ENCODE measurements at places on chromosomes 2 and 18.
A peak's percentile ranks its signal among the peaks of the same experiment; 100 is the strongest.

- no peak for DNase-seq
Measured at GRCh38 chr2:200099256-200099655, 143.9 kb downstream of the MAIP1 start.

- DNase-seq = no peak
Measured at GRCh38 chr2:115910270-115910669, 1467.8 kb downstream of the DPP10 start.

DNA sequence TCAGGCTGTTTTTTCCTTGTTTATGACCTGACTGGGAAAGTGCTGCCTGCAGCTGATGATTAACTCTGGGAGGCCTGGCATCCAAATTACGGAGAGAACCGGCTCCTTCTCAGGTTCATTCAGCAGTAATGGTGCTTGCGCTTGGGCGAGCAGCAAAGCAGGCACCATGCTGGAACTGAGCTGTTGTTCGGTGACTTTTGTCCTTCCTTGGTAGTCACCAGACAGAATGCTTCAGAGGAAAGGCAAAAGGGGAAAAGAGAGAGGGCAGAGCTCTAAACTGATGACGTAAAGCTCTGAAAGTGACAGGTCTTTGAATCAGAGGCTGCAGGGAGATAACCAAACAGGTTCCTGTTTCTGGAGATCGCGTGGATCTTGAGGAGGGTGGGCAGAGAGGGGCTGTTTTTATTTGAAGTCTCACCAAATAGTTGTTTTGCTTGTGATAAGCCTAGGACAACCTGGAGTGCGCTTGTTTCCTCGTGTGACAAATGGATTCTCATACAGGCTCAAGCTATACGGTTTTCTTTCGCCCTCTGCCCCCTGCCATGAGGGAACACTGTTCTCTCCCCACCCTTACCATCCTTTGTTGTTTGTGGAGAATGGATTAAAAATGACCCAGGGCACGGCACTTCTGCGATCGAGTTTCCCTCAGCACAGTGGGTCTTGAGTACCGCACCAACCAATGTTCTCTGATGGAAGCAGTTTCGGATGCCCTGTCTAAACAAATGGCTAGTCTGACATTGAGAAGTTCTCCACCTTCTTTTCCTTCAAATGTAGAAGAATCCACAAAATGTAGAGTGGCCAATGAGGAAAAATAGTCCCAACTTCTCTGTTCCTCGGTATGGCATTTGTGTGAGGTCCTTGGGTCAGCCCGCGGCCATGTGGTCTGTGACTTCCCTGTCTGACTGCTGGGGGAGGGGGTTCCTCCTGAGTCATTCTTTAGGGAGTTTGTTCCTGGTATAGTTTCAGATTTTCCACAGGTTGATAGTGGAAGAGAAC is 1.3 kb downstream of the RASGRP3 start:
- no peak for DNase-seq

- DNase-seq = no peak
Measured at GRCh38 chr18:79508565-79509535, 113.1 kb downstream of the NFATC1 start.

DNA sequence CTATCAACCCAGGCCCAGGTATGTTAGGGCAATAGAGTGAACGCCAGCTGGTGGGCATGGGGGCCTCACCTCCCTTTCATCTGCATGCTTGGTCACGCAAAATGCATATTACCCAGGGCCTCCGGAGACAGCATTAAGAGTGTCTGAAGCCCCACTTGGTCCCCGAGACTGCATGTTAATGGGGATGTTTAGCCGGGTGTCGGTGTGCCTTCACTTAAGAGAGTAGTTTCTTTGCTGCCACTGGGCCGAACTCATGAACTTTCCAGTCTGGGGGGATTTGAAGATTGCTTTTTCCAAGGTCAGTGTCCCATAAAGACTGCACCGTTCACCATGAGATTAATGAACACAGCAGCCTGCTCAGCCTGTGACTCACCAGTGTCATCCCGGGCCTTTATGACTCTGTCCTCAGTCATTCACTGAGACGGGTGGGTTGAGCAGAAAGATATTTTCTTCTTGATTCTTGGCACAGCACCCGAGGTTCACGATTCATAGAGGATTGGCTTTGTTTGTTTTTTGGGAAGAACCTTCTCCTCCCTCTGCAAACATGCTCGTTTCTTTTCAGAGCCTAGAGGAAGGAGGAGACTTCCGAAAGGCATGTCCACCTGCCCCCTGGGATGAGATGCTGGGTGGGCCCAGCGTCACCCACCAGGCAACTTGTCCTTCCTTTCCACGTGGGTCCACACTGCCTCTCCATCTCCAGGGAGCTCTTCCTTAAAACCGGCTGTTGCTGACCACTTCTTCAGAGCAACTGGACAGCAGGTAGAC is 199.1 kb downstream of the GLI2 start:
- DNase-seq = peak; percentile 97

GRCh38 chr2:83565626-83566025 is 893.5 kb downstream of the SUCLG1 start:
- no peak for DNase-seq

GRCh38 chr2:209821806-209822205 is 50.2 kb downstream of the UNC80 start:
- DNase-seq = no peak

- no peak for DNase-seq
Measured at GRCh38 chr2:200767111-200767885, 44.4 kb upstream of the BZW1 start.

- DNase-seq = no peak
Measured at GRCh38 chr18:48565105-48565504, 26.3 kb downstream of the CTIF start.

DNA sequence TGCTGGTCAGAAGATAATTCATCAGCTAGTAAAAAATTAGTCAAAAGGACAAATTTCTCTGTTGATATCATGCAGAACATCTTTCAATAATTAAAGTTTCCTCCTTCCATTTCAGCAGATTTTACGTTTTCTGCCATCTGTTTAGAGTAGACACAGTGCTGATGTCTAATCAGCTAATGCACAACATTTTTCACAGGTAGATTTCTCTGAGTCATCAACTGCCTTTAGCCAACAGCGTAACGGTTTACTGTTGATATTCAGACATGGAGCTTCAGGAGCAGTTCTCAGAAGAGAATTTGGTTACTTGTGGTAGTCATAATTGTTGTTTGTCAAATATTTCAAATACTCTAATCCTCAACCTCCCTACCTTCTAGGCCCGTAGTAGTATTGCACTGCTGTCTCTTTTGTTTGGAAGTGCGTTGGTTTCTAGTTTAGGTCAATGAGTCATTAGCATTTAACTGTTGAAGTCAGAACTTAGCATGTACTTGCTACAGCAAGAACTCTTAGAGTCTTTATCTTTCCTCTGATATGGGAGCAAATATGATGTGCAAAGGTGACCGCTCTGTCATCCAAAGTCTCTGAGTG is 86.8 kb upstream of the TFPI start:
- no peak for DNase-seq

GRCh38 chr2:212465456-212465855 is 73.1 kb downstream of the ERBB4 start:
- DNase-seq = no peak

GRCh38 chr2:100018341-100019193 is 123.8 kb downstream of the AFF3 start:
- no peak for DNase-seq

- peak; percentile 54 for DNase-seq
Measured at GRCh38 chr2:39481611-39482010, 44.5 kb upstream of the MAP4K3 start.

DNA sequence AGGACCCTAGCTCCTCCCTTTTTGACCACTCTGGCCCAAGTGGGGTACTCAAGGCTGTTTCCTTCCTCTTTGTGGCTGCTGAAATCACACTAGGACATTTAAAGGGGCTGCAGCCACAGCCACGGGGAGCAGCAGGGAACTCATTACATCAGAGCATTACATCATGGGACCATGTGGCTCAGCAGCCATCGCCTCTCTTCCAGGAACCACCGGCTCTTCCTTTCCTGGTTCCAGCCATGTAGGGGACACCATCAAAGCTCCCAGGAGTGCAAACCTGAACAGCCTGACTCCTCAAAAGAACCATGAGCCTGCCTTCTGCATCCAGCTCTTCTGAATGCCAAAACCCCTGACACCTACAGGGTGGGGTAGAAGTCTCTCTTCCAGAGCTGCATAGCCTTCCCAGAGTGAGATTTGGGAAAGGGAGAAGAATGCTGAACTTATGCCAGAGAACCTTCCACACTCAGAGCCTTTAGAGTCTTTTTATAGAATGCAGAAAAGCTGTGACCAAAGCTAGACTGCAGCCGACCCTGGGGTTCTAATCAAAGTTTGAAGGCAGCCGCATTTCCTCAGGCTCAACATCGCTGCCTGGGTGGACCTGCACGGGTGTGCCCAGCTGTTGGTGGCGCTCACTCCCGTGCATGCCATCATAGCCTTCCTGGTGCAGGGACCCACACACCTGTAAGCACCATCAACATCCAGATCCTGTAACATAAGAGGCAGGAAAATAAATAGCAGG is 121.7 kb downstream of the KLHL29 start:
- no peak for DNase-seq

GRCh38 chr18:12366379-12366778 is 10.6 kb downstream of the AFG3L2 start:
- DNase-seq = no peak

GRCh38 chr2:3009005-3009404 is 368.6 kb downstream of the EIPR1 start:
- no peak for DNase-seq

DNA sequence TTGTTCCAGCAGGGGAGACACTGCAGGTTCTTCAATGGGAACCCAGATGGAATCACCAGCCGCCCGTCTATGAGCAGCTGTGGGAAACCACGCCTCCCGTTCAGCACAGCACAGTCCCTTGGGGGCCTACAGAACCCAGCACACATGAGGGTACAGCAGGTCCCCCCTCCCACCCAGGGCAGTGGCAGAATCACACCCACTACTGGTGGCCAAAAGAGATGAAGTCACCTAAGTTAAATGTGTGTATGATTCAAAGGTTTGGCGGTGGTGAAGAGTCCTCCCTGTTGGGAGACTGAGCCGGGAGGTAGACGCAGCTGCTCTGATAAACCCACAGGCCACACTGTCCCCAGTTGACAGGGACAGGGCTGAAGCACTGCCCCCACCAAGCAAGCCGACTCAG is 44.3 kb downstream of the L3MBTL4 start:
- DNase-seq = no peak

GRCh38 chr2:205696331-205696926 is 14.1 kb downstream of the NRP2 start:
- DNase-seq = peak; percentile 52

DNA sequence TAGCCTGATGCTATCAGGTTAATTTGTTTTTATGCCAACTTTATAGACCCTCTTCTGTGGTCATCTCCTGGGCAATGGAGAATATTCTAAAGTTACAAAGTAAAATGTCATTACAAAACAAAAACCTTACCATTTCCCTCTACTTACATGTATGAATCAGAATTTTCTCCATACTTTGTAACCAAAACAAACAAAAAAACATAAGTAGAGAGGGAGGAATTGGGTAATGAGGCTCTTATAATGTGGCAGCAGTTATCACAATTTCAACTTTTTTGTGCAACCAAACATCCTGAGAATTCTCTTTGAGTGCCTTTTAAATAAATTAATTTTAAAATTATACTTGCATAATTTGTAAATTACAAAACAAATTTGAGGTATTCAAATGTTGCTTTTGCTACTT is 332.8 kb downstream of the TXNL1 start:
- no peak for DNase-seq

- DNase-seq = no peak
Measured at GRCh38 chr18:41009926-41010325, 945.1 kb upstream of the PIK3C3 start.

All from A549 (cell line).